Smooth muscle cell of the brain vasculature (primary cell): ENCODE measurements at places on chromosomes 5 and 9.

DNA sequence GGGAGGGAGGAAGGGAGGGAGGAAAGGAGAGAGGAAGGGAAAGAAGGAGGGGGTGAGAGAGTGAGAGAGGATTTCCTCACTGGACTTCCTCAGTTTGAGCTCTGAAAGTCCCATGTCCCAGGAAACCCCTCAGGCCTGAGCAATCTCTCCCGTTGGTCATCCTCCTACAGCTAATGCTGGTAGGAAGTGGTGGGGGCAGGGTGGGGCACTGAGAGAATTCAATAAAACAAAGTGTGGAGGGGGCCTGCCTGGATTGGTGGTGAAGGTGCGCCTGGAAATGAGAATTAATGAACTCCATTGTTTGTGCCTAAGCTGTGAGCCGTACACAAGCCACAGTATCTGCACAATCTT lies 195.0 kb downstream of the RGS3 start:
- no peak for DNase-seq

DNA sequence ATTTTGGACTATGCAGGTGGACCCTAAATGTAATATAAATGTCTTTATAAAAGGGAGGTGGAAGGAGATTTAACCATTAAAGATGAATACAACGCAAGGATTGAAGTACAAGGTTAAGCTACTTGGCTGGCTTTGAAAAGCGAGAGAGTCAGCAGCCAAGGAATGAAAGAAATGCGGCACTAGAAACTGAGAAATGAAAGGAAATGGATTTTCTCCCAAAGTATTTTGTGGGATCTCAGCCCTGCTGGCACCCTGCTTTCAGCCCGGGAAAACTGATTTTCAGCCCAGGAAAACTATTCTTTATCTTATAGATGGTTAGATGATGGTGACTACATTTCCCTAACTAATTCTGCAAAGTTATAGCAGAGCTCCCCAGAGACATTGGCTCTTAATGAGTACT lies 1349.6 kb upstream of the C9orf72 start:
- DNase-seq: no peak

GRCh38 chr9:135296735-135297455 lies 182.7 kb upstream of the PPP1R26 start:
- no peak for DNase-seq

DNA sequence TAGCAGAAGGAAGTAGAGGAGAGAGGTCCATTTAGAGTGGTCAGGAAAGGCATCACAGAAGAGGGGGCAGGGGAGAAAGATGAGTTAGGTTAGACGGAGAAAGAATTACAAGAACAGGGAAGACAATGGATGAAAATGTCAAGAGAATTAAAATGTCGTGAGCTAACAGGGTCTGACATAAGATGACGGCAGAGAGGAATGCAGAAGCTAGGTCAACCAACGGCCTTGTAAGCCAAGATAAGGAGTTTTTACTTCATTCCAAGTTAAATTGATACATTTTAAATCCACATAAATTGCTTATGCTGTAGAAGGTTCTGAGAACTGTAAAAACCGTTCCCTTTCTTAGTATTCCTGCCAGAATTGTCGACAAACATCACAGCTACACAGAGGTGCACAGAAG lies 896.9 kb upstream of the DMAC1 start:
- DNase-seq: no peak

DNA sequence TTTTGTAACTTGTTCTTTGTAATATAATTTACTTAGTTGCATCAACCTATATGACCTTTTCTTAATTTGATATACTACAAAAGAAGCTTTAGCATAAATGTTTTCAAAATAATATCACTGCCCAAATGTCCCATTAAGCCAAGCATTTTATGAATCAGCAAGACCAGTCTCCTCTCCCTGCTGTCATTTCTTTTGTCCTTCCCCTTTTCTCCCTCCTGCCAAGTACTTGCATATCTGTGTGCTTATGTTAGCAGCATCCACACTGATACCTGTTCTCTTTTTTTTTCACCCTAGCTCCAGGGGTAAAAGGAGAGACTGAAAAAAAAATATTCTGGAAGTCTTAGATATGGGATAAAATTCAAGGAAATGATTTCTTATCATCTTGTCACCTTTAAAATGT lies 69.7 kb downstream of the ZSWIM6 start:
- no peak for DNase-seq

DNA sequence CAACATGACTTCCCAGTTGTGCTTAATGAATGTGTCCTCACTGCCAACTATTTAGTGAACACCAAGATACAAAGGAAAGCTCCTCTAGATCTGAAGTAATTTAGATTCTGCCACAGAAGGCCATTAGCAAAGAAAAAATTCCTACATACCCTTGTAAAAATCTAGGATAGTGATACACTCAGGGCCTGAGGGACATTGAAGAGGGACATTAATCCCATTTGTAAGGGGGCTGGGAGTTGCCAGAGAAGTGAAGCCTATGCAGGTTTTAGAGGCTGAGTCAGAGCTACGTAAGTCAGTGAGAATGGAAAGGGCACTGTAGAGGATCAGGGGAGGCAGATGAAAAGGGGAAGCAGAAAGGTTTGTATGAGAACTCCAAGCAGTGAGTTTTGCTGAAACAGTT lies 286.9 kb upstream of the TARS1 start:
- no peak for DNase-seq

- DNase-seq: no peak
These were observed 338.0 kb downstream of the MAN2A1 start for GRCh38 chr5:110027527-110028322.

DNA sequence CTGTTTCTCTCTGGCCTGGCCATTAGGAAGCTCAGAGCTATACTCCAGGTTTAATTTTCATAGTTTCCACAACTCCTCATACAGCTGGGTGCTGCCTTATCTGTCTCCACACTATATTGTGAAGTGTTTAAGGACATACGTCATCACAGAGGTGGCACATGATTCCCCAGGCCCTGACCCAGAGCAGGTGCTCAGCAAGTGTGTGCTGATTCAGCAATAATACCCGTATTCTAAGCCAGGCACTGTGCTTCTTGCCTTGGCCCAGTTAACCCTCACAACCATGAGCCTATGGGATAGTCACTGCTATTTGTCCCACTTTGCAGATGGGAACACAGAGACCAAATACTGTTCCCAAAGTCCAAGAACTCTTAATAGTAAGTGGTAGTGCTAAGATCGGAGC lies 93.5 kb upstream of the SMIM23 start:
- no peak for DNase-seq

DNA sequence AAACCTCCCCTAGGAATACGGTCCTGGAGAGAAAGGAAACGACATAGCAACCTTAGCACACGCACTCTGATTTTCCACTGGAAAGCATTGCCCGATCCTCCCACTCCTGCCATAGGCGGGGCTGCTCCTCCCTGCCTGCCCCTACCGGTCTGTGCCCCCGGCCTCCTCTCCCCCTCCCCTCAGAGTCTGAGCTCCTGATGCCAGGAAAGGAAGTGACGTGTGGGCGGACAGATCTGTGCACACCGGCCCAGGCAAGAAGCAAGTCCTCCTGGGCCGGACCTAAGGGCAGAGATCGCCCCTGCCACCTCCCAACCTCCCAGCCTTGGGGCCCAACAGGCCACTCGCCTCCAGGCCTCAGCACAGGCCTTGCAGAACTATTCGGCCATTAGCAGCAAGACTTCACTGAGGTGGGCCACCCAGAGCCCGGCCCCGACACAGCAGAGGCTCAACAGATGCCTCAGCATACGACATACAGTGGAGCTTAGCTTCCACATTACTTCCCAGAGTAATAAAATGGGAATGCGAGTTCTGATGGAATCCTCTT lies 7.2 kb downstream of the NINJ1 start:
- DNase-seq: no peak

DNA sequence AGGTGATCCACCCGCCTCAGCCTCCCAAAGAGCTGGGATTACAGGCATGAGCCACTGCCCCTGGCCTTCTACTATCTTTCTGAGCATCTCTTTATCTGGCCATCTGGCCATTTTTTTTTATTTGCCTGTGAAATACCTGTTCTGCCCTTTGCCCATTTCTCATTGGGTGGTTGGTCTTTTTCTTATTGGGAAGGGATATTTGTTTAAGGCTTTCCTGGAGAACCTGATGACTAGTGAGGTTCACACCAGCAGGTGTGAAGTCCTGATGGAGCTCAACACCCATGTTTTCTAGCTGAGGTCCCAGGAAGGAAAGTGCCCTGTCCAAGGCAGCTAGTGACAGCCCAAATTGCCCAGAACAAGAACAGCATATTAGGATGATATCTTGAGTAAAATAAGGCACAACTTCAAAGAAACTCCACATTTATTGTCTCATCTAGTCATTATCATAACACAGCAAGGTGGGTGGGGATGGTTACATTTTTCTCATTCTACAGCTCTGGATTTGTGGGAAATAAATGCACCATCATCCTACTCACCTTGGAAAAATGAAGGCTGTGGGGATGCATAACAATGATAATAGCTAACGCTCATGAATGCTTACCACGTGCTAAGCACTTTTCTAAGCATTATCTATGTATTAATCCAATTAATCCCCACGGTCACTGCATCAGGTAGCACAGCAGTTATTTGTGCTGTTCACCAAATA lies 20.3 kb downstream of the SLC36A3 start:
- DNase-seq: no peak

DNA sequence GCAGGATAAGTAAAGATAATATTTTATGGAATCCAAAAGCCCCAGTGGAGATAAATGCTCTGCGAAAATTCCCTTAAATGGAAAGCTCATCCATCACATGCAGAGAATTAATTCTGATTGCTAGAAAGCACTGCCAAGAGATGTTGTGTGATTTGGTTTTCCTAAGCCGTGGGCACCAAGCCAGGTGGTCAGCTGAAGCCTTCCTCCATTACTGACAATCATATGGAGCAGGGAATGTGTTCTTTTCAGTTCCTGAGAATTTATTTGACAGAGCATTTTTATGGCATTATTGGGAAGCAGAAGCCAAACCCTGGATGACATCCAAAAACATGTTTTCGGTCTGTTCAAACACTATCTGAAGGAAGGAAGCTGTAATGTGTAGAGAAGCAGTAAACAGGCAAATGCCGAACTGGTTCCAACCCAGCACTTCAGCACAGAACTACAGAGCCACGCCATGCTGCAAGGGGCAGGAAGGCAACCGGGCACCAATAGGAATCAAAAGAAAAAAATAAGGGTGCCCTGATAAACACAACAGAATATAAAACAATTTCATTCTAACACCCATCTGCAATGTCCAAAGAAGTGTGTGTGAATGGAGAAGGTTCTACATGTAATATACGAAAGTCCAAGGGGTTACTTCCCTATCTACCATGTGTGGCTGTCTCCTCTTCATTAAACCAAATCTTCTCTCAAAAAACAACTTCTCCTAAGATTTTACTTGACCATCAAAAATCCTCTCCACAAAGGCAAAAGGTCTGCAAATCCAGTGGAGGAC lies 12.3 kb downstream of the ARSB start:
- DNase-seq: no peak
